Activated CD8-positive, alpha-beta memory T cell treated with anti-CD3 and anti-CD28 coated beads for 4 hours (primary cell): ENCODE measurements at places on chromosomes 6 and 20.

GRCh38 chr6:132007474-132008190 is 56.5 kb upstream of the CCN2 start:
- no peak for DNase-seq

GRCh38 chr6:54071821-54072340 is 39.4 kb upstream of the MLIP start:
- no peak for DNase-seq

- no peak for DNase-seq
Measured at GRCh38 chr20:21571841-21572690, 58.2 kb upstream of the NKX2-2 start.

GRCh38 chr20:38108986-38109541 is 56.0 kb downstream of the TGM2 start:
- DNase-seq, result no peak

- DNase-seq, result no peak
Measured at GRCh38 chr6:40160826-40161225, 226.6 kb upstream of the MOCS1 start.

- DNase-seq, result no peak
Measured at GRCh38 chr6:71254323-71254722, 34.3 kb upstream of the OGFRL1 start.

- no peak for DNase-seq
Measured at GRCh38 chr20:62372042-62372993, 5.2 kb upstream of the LAMA5 start.

- DNase-seq, result no peak
Measured at GRCh38 chr6:29474996-29475395, 12.8 kb downstream of the MAS1L start.

GRCh38 chr6:23688650-23689049 is 437.4 kb upstream of the NRSN1 start:
- no peak for DNase-seq

DNA sequence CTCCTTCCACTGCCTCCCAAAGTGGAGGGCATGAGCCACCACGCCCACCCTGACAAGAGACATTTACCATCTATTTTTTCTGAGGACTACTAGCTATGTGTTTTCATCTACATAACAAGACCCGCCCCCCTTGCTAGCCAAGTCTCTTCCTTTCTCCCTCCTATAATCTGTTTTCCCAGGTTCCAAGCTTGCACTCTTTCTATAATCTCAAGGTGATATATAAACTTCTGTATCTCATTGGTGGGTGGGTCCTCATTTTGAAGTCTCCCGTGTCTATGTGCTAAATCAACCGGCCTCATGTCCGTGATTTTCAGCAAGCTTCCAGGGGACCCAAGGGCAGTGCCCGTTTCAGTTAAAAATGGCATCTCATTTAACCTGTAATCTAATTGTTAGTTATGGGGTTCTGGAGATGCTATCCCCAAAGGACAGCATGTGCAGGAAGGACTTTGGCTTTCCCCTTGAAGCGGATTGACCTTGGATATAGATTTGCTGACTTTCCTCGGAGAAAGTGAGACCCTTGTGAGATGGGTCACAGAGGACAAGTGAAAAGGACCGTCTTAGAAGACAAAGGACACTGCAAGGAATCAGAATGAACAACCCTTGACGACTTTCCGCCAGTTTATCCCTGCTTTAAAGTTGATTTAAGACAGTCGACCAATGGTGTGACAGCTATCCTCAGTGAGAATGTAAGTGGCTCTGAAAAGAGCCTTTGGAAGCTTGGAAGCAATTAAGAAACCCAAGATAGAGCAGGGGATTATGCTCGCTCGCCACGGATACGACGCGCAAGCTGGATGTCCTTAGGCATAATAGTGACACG is 22.4 kb downstream of the OR2B2 start:
- no peak for DNase-seq

DNA sequence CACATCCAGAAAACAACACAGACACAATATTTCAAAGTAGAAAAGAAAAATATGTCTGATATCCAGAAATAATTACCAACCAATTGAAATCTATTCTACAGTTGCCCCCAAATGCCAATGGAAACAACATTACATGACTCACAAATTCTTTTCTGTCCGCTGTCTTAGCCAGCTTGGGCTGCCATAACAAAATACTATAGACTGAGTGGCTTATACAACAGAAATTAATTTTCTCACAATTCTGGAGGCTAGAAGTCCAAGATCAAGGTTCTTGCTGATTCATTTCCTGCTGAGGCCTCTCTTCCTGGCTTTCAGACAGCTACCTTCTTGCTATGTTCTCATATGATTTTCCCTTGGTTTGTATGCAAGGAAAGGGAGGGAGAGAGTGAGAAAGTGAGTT is 698.1 kb downstream of the DHX35 start:
- DNase-seq, result no peak

DNA sequence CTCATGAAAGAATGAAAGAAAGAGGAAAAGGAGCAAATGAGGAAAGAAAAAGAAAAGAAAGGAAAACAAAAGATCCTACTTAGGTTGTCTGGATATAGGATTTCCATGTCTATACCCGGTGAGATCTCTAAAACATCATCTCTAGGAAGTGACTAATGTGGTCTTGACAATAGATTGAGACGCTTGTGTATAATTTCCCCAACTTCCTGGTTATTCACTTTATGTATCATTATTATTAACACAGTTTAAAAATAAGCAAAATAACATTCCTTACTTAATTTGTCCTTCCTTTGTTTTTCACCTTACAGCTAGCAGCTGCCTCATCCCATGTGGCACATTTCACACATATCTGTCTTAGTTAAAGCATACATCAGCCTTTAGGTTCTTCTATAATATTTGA is 27.0 kb downstream of the LAMA4 start:
- DNase-seq, result no peak

DNA sequence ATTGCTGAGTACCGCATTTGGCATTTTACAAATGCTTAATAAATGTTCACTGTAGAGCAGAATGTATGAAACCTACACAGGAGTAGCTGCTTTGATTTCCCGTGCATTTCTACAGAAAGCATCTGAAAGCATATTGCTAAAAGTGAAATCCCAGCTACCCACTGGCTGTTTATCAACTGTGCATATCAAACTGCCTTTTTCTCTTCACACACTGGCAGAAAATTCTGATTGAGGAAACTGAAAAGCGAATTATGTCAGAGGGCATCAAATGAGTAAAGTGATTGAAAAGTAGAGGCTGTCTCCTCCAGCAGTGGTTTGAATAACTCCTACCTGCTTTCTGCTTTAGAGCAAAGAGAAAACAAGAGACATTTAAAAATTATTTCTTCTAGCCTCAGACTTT is 28.0 kb downstream of the STX11 start:
- no peak for DNase-seq

GRCh38 chr6:39902786-39903465 is 31.3 kb downstream of the MOCS1 start:
- DNase-seq, result no peak

DNA sequence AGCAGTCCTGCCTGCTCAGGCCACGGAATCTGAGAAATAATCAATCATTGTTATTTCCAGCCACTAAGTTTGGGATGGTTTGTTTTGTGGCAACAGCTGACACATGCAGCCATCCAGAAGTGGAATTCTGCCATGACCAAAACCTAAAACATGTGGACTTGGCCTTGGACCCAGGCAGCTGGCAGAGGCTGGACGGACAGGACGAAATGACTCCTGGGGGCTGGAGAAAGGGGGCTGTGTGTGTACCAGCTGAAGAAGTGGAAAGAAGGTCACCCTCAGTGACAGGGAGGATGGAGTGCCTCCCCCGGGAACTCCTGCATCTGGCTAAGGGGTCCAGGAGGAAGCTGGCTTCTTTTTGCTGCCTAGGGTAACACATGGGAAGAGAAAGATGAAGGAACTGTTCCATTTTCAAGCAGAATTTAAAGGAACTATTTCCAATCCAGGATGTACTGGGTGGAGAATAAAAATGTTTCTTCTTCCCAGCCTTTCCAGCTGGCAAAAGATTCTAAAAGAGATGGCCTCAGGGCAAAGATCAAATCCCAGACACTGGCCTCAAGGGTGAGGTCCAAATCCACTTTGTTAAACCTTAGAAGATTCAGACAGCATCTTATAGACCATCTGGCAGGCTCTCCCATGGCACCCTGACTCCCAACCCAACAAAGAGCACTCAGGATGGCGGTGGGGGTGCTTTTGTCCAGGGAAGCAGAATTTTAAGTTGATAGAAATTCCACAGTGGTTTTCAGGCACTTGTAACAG is 14.3 kb downstream of the SERPINB6 start:
- no peak for DNase-seq
